ENCODE measurements at places on chromosomes 12 and 14.

- DNase-seq, result no peak
Measured at GRCh38 chr12:45863332-45863731, 127.0 kb downstream of the SCAF11 start.

DNA sequence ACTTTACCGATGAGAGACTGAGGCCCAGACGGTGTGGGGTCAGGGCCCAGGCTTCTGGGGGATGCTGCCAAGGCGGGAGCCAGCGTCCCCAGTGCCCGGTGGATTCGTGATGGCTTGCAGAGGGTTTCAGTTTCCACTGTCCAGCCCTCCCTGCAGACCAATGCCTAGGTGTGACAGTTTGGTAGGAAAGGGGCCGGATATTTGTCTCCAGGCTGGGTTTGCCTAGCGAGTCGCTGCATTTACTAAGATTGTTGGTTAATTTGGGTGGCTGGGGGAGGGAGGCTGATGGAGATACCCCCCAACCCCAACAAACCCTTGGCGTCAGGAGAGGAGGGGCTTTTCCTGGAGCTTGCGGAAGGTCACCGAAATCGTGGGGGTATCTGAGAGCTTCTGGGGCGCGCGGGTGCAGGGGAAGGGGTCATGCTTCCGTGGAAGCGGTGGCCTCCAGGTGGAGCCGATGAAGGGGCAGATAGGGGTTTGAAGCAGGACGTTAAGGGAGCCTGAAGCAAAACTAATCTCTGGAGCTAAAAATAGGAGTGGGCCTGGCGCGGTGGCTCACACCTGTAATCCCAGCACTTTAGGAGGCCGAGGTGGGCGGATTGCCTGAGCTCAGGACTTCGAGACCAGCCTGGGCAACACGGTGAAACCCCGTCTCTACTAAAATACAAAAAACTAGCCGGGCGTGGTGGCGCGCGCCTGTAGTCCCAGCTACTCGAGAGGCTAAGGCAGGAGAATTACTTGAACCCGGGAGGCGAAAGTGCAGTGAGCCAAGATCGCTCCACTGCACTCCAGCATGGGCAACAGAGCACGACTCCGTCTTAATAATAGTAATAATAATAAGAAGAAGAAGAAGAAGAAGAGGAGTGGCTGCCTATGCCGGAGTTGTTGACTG, 1.1 kb upstream of the CDC42BPB start:
- no peak for DNase-seq

DNA sequence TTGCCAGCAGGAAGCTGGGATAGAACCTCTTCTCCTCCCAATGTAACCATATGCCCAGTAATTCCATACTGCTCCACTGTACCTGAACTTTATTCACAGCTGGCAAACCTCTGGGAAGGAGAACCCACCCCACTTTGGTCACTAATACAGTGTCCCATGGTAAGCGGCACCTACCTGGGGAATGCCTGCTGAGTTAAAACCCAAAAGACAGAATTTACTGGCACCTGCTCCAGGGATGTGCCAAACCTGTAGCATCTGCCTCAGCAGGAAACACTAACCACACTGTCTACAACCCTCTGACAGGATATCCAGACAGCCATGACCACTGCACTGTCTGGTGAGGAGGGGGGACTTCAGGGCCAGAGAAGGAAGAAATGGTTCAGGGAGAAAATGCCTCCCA, 26.6 kb downstream of the DDX24 start:
- no peak for DNase-seq

GRCh38 chr12:66017736-66018135, 112.8 kb downstream of the LLPH start:
- DNase-seq, result no peak

GRCh38 chr14:76715511-76716081, 45.7 kb upstream of the VASH1 start:
- DNase-seq, result no peak

- peak; percentile 51 for DNase-seq
Measured at GRCh38 chr12:59403259-59403932, 192.4 kb upstream of the SLC16A7 start.

GRCh38 chr12:13687633-13688032, 293.8 kb downstream of the GRIN2B start:
- no peak for DNase-seq

GRCh38 chr12:128266541-128267130, 334 bp upstream of the TMEM132C start:
- DNase-seq, result no peak

Data from endothelial cell (in vitro differentiated cells).